CD8-positive, alpha-beta memory T cell (primary cell): ENCODE measurements at places on chromosomes 2 and 18. TPM values are rescaled to one million over a fixed set of nuclear protein-coding genes. Genes with fewer than 3 reads are reported as not detected.

The MARCO gene
- total RNA-seq, result not detected

The FIGN gene
- total RNA-seq, result not detected

The CHCHD5 gene
- 33.1 TPM for total RNA-seq

The RBKS gene
- total RNA-seq, result 2.9 TPM

The GAD1 gene
- total RNA-seq, result 0.55 TPM

The M1AP gene
- total RNA-seq, result not detected

The CENPO gene
- 51.7 TPM for total RNA-seq

The PAX8 gene
- total RNA-seq, result 2.3 TPM

The REG3A gene
- not detected for total RNA-seq

The SOX11 gene
- not detected for total RNA-seq

The ALLC gene
- not detected for total RNA-seq

The MAP2 gene
- total RNA-seq, result not detected

The PRSS56 gene
- total RNA-seq, result not detected

The PIKFYVE gene
- 14.1 TPM for total RNA-seq

- no peak for DNase-seq
Measured at GRCh38 chr2:235900631-235901030, 267.6 kb downstream of the GBX2 start.

- no peak for DNase-seq
Measured at GRCh38 chr2:224563537-224563936, 21.6 kb downstream of the CUL3 start.

- no peak for DNase-seq
Measured at GRCh38 chr2:53403792-53404413, 363.7 kb upstream of the CHAC2 start.

DNA sequence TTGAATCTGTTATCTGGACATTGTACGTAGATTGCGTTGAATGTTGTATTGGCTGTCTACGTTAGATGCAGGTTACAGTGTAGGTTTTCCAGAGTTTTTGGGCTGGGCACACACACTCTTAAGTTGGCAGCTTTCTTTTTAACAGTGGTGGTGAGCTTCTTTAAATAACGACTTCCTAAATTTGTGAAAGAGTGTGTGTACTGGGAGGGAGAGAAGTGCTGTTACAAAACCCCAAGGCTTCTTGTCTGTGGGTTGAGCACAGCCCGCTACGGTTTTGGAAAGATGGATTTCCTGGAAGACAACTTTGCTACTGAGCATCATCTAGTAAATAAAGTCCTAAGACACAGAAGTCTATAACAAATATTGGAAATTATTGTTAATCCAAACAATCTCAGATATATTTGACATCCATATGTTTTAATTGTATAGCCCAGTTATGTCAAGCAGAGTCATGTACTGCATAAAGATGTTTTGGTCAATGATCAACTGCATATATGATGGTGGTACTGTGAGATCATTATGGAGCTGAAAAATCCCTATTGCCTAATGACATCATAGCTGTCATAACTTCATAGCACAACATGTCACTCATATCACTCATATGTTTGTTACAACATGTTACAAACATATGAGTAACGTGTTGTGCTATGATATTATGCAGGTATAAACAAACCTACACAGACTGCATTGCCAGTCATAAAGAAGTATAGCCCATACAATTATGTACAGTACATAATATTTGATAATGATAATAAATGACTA, 7.9 kb upstream of the THUMPD2 start:
- DNase-seq, result no peak

DNA sequence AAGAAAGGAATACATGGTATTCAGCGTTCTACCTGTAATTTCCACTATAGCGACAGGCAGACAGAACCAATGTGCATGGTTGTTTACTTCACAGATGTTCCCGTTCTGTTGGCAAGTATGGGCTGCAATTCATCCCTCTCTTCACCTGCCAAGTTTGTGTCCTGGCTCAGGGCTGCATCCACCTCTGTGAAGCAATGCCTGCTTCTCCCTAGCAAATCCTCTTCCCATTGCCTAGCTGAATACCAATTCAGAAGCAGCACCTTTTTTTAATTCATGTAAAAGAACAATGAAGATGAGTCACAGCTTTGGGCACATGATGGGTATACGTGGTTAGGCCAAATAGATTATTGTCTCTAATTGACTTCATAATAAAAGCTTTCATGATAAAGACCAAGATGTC, 54.7 kb upstream of the LRATD1 start:
- no peak for DNase-seq

GRCh38 chr2:121777699-121778058, 22.2 kb downstream of the TSN start:
- no peak for DNase-seq

DNA sequence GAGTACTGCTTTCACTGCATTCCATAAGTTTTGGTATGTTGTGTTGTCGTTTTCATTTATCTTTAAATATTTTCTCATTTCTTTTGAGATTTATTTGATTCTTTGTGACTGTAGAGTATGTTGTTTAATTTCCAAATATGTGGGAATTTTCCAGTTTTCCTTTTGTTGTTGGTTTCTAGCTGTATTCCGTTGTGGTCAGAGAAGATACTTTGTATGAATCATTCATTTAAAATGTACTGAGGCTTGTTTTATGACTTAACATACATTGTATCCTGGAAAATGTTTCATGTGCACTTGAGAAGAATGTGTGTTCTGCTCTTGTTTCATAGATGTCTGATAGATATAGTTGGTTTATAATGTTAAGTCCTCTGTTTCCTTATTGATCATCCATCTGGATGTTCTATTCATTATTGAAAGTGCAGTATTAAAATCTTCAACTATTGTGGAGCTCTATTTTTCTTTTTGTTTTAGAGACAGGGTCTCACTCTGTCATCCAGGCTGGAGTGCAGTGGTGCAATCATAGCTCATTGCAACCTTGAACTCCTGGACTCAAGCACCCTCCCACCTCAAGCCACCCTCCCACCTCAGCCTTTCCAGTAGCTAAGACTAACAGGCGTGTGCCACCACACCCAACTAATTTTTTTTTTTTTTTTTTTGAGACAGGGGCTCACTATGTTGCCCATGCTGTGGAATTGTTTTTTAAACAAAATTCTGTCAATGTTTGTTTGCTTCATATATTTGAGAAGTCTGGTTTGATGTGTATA, 96.8 kb downstream of the TAF4B start:
- no peak for DNase-seq

GRCh38 chr2:21288299-21288698, 164.5 kb downstream of the TDRD15 start:
- DNase-seq, result no peak

GRCh38 chr2:11861044-11861443, 114.6 kb downstream of the LPIN1 start:
- no peak for DNase-seq

GRCh38 chr2:27664622-27665363, 1.1 kb downstream of the SLC4A1AP start:
- no peak for DNase-seq

DNA sequence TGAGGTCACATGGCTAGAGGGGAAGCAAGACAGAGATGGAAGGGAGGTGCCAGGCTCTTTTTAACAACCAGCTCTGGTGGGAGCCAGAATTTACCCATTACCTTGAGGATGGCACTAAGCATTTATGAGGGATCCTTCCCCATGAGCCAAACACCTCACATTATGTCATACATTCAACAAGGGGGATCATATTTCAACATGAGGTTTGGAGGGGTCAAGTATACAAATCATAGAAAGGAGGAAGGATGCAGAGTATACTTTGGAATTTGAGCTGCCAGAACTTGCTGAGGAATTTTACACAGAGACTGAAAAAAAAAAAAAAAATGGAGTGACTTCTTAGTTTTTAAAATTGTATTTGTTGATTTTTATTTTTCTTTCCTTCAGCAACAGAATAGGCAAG, 891.4 kb downstream of the CCDC85A start:
- DNase-seq, result no peak

GRCh38 chr2:111662771-111663470, 221.1 kb downstream of the ANAPC1 start:
- no peak for DNase-seq

DNA sequence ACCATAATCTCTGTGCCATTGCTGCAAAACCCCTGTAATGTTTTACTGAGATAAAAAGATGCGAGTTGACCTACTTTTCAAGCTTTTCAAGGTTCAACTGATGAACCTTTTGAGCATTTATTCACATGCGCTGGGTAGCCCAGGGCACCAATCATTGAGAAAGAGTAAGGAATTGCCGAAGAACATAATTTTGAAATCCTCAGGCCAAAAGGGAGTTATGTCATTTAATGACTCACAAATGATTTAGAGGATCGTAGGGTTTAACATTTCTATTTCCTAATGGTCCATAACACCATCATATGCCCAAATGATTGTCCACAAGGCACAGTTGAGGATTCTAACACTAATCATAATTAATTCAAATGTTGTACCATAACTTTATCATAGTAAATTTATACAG, 20.2 kb upstream of the DLX1 start:
- no peak for DNase-seq

- no peak for DNase-seq
Measured at GRCh38 chr2:65313126-65313953, 85.7 kb downstream of the ACTR2 start.

GRCh38 chr2:46520130-46520711, 40.9 kb downstream of the TMEM247 start:
- no peak for DNase-seq

DNA sequence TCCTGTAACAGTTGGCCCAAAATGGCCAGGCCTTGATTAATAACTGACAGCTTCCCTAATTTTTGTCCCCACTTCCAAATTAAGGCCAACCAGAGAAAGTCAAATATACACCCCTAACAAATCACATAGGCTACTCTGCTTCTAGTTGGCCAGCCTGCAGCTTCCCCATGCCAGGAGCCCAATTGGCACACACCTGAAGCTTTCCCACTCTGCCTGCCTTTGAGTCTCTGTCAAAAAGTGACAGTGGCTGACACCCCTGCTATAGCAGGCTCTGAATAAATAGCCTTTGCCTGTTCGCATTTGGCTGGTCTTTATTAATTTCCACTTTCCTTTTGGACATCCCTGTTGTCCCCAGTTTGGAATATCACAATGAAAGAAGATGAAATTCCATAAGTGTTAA, 256.6 kb upstream of the NCKAP5 start:
- no peak for DNase-seq

DNA sequence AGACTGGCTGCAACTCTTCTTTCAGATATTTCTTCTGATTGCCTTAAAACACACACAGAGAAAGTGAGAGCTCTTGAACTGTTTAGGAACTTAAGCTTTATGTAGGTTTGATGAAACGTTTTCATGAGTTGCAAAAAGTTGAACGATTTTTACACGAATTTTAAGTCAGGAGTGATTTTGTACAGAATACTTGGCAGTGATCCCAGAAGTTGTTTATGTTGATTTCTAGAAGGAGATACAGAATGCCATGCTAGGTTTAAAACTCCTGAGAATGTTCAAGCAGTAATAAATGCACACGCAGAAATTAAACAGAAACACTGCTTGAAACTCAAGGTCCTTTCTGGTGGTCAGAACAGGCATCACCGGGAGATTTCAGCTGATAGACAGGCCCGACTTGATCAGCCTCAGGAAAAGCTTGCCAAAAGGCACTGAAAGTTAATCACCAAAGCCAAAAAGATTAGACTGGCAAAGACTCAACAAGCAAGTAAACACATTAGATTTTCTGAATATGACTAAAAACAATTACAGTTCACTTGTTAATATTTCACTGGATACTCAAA, 123.1 kb downstream of the SOCS6 start:
- no peak for DNase-seq

DNA sequence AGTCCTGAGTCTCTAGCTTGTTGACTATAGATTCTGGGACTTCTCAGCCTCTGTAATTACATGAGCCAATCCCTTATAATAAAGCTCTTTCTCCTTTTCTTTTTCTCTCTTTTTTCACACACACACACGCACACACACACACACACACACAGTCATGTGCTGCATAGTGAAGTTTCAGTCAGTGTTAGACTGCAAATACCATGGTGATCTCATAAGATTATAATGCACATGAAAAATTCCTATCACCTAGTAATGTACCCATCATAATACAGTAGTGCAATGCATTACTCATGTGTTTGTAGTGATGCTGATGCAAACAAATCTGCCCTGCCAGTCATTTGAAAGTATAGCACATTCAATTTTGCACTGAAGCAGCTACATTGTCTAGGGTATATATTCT, 558.2 kb downstream of the SUCLG1 start:
- DNase-seq, result no peak

DNA sequence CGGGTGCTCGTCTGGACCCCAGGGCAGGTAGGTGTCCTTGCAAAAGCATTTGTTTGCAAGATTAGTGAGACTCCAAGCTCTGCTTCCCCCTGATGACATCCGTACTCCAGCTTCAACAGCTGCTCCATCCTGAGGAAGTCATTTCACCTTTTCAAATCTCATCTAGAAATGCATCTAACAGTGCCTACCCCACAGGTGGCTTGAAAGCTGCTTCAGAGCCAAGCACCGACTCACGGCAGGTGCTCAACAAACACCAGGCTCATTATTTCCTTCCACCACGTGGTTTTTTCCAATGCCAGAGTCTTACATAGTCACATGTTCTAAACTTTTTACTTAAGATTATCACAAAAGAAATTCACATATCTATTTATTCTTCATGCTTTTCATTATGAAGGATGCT, 31.9 kb downstream of the CNGA3 start:
- DNase-seq, result no peak

GRCh38 chr2:112843288-112843687, 6.7 kb upstream of the IL1B start:
- DNase-seq, result no peak

GRCh38 chr2:168992026-168992425, 39.1 kb downstream of the ABCB11 start:
- DNase-seq, result no peak

DNA sequence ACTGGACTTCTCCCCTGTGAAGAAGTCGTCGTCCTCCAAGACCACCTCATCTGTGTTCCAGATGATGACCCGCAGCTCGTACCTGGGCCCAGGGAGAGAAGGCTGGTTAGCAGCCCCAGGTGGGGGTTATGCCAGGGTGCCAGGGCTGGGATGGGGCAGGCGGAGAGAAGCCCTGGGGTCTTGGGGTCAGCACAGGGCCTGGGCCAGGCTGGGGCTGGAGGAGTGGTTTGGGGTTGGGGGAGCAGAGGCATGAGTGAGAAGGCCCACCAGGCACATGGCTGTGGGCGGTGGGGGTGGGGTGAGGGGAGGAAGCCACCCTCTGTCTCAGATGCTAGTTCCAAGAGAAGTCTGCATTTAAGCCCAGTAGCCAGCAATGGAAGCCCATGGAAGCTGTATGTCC, 15.8 kb downstream of the OTOF start:
- no peak for DNase-seq

GRCh38 chr18:2969695-2970094, 43.2 kb downstream of the LPIN2 start:
- no peak for DNase-seq

GRCh38 chr2:238724728-238725127, 123.2 kb upstream of the TWIST2 start:
- DNase-seq, result no peak

GRCh38 chr2:16744521-16744920, 78.9 kb upstream of the CYRIA start:
- no peak for DNase-seq

- DNase-seq, result no peak
Measured at GRCh38 chr2:133674433-133675331, 106.4 kb upstream of the NCKAP5 start.

DNA sequence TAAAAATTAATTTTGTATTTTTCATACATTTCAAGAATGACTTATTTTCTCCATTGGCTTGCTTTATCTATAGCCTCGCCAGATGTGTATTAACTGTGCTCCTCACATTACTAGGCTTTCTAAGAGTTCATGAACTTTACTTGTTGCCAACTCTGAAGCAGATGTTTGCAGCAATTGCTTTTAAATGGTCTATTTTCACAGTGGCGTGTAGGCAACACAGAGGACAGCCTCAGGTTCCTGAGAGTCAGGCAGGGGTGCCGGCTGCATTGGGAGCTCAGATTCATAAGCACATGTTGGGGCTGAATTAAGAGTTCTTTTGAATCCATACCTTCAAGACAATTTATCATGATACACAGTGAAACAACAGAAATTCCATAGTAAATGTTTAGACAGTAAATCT, 179.2 kb upstream of the PXDN start:
- DNase-seq, result no peak
